ENCODE measurements at places on chromosomes 1 and 21.

- no peak for DNase-seq
These were observed 25.9 kb downstream of the GNPAT start for GRCh38 chr1:231266811-231267322.

DNA sequence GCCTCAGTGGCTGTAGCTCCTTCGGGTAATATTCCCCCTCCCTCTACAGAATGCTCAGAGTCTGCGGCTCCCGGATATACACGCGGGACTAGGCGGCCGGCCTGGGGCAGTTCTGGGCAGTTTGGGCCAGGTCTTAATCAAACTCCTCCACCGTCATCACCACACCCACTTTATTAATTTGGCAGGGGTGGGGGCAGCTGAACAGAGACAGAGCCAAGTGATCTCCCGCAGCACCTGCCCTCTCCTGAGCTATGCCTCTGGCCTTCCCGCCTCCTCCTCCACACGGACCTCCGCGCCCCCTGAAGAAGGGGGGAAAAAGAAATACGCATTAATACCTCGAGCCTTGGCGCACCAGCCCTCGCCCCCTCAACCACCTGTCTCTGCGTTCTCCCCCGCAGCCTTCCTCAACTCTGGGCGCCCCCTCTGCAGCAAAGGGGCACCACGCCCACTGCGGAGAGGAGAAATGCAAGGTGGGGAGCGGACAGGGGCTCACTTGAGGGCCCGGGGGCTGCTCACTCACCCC lies 42.6 kb downstream of the CD34 start:
- peak; percentile 13 for DNase-seq

DNA sequence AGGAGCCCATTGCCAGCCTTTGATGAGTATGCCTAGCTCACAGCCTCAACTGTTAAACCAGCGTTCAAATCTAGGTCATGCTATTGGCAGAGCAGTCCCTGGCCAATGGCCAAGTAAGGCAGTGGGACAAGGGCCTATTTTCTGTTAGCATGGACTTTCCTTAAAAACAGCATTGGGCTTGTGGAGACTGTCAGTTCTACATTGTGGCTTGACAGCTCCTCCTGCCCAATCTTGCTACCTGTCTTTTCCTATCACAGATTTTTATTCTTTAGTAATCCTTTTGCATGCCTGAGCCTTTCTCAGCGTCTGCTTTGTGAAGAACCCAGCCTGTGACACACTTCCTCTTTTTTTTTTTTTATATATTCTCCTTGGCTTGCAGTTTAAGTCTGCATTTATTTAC lies 56.4 kb downstream of the DIP2A start:
- DNase-seq = no peak

- no peak for DNase-seq
These were observed 183.4 kb upstream of the NFIA start for GRCh38 chr1:60898987-60899386.

DNA sequence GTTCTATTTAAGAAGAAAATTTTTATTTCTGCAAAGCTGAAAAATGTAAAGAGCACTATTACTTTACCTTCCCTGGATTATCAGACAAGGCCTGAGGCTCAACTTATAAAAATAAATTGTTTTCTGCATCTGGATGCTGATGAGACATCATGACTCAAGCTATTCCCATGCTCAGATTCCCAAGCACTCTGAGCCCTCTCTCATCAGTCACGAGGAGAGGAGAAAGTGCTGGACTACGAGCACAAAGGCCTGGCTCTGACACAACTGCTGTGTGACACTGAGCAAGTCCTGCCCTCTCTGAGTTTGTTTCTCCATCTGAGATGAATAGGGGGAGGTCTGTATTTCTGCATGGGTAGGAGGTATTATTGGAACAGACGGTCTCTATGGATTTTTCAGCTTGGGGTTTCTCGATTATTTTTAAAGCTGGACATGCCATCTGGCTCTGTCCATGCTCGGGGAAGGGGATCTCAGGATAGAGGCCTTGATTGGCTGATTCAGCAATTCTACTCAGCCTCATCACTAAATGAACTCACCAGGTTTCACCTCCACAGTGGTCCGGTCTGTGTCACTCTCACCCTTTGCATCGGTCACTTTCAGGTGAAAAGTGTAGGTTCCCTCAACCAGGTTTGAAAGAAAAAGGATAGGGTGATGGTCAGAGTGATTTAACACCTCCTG lies 107.7 kb downstream of the KIAA0319L start:
- no peak for DNase-seq

DNA sequence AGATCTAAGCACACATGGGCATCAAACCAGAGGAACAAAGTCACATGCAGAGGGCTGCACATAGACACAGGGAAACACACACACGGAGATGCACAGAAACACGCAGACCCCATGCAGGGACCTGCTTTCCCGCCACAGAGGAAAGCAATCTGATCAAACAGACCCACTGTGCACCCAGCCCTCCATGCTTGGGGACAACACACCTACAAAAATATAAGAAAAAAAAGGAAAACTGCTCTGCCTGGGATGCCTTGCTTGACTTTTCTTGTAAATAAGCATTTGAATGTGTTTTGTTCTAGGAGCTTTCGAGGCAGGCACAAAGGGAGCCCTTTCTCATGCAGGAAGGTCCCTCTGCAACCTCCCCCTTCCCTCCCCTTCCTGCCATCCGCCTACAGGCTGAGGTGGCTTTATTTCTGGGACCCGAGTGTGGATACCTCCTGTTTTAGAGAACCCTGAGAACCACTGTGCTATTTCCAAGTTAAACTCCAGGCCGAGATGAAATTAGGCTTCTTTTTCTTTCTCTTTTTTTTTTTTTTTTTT lies 3.5 kb upstream of the ICMT start:
- DNase-seq = no peak

GRCh38 chr1:231867607-231868006 lies 241.0 kb downstream of the DISC1 start:
- DNase-seq = no peak

GRCh38 chr1:86753700-86754099 lies 49.3 kb downstream of the SH3GLB1 start:
- DNase-seq = no peak

DNA sequence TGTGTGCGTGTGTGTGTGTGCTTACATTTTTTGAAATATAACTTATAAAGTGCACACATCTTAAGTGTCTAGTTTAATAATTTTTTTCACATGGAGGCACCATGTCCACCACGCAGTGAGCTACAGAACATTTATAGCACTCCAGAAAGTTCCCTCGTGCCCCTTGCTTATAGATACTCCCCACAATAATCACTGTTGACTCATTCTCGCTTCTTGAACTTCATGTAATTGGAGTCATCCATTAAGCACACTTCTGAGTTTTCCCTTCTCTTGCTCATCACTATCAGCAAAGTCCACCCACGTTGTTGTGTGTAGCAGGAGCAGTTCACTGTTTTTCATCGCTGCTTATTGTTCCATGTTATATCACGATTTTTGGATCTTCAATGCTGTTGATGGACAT lies 78.4 kb upstream of the DISP3 start:
- DNase-seq = no peak

GRCh38 chr1:16181887-16182719 lies 26.2 kb upstream of the EPHA2 start:
- no peak for DNase-seq

DNA sequence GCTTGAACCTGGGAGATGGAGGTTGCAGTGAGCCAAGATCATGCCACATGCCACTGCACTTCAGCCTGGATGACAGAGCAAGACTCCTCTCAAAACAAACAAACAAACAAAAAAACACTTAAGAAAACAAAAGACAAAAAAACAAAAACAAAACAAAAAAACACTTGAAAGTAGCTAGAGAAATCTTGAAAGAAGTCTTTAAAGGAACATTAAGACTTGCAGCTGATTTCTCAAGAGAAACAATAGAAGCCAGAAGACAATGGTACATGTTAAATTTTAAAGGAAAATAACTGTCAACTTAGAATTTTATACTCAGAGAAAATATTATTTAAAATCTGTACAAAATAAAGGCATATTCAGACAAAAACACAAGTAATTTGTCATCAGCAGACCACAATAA lies 71.3 kb downstream of the HLX start:
- DNase-seq = no peak

DNA sequence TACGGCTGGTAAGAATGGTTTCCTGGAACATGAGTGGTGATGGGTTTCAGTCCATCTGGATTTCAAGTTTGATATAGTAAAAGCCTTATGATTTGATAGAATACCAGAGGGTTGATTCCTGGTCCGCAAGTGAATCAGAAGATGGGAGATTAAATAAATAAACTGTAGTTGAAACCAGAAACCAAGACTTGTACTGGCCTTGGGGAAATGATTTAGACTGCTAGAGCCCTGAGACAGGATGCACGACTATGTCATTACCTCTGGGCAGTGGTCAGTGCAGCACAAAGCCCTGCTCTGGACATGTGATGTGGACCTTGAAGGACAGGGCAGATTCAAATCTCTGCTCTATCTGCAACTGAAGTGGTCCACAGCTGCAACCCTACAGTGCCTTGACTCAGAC lies 15.6 kb upstream of the FMOD start:
- DNase-seq = no peak

DNA sequence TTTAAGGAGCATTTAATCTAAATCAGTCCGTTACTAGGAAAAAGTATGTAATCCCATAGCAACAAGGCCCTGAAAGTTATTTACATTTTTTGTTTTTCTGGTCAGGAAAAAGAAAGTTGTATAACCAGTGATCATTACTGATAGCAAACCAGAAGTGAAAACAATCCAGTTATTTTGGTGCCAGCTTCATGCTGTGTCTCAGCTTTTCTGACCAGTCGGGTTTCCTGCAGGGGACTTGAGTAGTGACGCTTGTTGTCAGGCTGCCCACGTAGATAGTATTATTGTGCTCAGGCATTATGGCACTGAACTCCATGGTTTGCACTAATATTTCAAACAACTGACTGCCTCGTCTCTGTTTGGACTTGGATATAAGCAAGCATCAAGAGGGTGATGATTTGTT lies 55.2 kb downstream of the SASS6 start:
- DNase-seq = no peak

DNA sequence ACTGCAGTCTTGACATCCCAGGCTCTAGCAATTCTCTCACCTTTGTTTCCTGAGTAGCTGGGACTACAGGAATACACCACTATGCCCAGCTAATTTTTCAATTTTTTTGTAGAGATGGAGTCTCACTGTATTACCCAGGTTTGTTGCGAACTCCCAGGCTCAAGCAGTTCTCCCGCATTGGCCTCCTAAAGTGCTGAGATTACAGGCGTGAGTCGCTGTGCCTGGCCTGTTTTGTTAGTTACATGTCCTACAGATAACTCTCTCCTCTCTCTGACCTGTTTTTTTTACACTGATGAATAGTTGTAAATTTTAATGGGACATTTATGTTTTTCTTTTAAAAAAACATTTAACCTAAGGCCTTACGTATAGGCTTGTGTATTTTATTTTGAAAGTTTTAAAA lies 19.8 kb downstream of the PTBP2 start:
- DNase-seq = no peak

DNA sequence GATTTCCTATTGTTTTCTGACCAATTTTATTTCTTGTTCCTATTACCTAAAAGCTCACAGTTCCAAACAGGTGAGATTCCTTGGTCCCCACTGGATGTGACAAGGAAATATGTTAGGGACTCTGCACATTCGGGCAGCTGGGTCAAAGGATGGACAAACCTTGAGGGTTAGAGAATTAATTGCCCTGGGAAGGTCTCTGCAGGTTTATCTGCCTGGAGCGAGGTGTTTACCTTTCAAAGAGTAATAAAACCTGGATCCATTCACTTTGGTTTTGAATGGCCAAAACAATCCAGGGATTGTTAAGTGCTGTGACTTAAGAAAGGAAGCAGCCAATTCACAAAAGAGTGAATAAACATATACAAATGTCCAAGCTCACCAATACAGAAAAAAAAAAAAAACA lies 33.6 kb upstream of the RAB4A start:
- no peak for DNase-seq

GRCh38 chr1:41213341-41213740 lies 28.8 kb downstream of the SCMH1 start:
- no peak for DNase-seq

Measured in activated effector memory CD4-positive, alpha-beta T cell treated with Interleukin-2 at 50 U/mL for 16 hours (primary cell).